Parietal lobe (tissue), 2 donors: ENCODE measurements at places on chromosomes 5 and 9. TPM values are rescaled to one million over a fixed set of nuclear protein-coding genes. Genes with fewer than 3 reads are reported as not detected.

SLC6A19 gene
- total RNA-seq, result not detected

RGS14 gene
- 5.0 TPM for total RNA-seq

WWC1 gene
- total RNA-seq, result 77.0 TPM

SOHLH1 gene
- total RNA-seq, result not detected

FAM221B gene
- total RNA-seq, result not detected
